ENCODE measurements at places on chromosomes 6 and 20. TPM values are rescaled to one million over a fixed set of nuclear protein-coding genes. Genes with fewer than 3 reads are reported as not detected.

Gene ARFGEF3
- total RNA-seq: 10.0 TPM

GRCh38 chr6:1363729-1364572, 25.4 kb upstream of the FOXF2 start:
- peak; percentile 21 for DNase-seq

DNA sequence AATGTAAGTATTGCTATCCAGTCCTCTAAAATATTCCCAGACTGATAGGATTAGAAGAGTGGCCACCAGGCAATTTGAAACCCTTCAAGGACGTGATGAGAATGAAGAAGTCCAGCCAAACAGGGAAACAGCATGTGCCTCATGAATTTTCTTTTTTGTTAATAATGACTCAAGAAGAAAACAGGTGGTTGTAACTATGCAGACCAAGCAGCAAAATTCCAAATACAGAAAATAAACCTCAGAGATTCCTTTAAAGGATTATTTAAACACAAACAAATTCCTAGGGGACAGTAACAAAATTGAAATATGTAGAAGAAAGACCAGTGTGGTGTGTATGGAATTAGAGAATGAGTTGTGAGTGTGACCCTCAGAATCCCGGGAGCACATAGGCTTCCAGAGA, 239.2 kb downstream of the KCNQ5 start:
- no peak for DNase-seq

GRCh38 chr20:24612799-24613775, 143.7 kb downstream of the SYNDIG1 start:
- no peak for DNase-seq

- DNase-seq: no peak
Observed at GRCh38 chr6:16903470-16903869, 142.2 kb upstream of the ATXN1 start.

- DNase-seq: no peak
Observed at GRCh38 chr6:79635232-79635543, 4.1 kb downstream of the SH3BGRL2 start.

Gene TBX18
- not detected for total RNA-seq

DNA sequence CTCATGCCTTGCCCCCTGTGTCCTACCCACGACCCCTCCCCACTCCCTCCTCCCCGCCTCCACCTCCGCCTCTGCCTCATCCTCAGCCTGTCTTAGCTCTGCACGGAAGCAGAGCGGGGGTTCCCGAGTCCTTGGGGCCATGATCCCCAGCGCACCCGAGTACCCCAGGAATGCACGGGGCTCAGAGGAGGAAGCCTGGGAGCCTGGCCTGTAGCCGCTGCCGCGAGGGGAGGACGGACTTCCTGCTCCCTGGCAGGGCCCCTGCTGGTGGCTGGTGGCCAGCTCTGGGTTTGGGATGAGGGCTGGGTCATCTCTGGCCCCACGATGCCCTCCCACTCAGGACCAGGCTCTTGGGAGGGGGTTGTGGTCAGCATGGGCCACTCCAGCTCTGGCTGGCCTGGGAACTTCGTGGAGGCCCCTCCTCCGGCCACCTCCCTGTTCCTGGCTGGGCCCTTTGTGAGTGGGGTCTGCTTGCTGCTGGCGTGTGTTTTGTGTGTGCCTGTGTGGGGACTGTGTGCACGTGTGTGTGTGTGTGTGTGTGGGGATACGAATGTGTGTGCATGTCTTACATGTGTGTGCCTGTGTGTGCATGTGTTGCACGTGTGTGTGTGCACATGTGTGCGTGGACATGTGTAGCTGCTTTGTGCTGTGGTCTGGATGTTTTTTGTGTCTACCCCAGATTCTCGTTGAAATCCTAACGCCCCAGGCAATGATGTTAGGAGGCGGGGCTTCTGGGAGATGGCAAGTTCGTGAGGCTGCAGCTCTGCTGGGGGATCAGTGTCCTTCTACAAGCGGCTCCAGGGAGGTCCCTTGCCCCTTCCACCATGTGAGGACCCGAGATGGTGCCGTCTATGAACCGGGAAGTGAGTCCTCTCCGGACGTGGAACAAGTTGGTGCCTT, 1.3 kb upstream of the RBBP8NL start:
- peak; percentile 42 for DNase-seq

Gene TAGAP
- total RNA-seq: 0.08 TPM

DNA sequence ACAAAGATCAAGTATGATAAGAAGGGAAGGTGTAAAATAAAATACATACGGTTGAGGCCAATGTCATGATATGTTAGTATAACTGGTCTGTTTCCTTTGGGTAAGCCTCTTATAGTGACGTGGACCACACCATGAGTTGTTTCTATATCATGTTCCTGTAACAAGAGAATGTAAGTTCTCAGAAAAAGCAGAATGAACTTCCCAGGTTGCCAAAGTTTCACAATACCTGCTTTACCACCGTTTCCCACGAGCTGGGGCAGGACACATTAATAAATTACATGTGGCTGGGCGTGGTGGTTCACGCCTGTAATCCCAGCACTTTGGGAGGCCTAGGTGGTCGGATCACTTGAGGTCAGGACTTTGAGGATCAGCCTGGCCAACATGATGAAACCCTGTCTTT, 42.6 kb upstream of the SLA2 start:
- DNase-seq: no peak

GRCh38 chr6:125797886-125798444, 7.2 kb downstream of the NCOA7 start:
- DNase-seq: peak; percentile 52

Gene VNN1
- total RNA-seq: 3.6 TPM

Gene FHL5
- total RNA-seq: not detected

DNA sequence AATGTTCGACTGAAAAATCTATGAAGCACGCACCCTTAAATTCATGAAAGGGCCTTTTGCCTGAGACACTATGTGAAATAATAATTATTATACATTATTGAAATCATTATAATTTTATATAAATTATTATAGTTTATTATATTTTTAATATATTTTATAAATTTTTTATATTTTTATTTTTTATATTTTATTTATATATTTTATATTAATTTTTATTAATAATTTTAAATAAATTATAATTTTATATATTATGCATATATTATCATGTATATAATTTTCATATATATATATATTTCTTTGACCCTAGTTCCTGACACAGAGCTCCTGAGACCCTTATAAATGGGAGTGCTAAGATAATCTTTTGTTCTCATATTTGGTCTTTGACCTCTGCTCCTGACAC, 13.5 kb downstream of the NCR2 start:
- DNase-seq: no peak

DNA sequence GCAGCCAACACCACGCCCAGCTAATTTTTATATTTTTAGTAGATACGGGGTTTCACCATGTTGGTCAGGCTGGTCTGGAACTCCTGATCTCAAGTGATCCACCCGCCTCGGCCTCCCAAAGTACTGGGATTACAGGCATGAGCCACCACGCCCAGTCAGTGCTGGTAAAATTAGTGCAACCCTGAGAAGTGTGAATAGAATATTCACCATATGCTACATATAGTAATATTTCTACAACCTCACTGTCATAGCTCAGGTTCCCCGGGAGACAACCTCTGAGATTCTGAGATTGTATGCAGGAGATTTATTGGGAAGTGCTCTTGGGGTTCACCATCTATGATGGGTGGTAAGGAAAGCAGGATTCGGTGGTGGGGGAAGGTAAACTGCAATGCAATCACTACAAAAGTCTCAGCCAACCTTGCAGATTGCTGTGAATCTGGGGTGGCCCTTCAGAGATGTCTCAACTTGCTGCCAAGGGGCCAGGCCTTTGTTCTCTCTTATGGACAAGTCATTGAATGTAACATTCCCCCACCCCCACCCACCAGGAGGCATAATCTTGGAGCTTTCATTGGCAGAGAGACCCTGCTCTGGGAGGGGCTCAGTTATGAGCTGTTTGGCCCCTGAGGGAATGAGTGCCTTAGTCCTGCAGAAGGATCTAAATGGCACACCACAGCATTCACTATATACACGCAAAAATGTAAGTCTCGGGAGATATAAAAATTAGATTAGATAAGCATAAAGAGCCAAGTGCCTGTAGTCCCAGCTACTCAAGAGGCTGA, 34.0 kb upstream of the SEC63 start:
- DNase-seq: no peak

Gene CCM2L
- not detected for total RNA-seq

Gene CST3
- 417 TPM for total RNA-seq

Gene ECHDC1
- 24.4 TPM for total RNA-seq

GRCh38 chr6:116036885-116037284, 23.8 kb downstream of the FRK start:
- no peak for DNase-seq

Gene HRH3
- total RNA-seq: not detected

DNA sequence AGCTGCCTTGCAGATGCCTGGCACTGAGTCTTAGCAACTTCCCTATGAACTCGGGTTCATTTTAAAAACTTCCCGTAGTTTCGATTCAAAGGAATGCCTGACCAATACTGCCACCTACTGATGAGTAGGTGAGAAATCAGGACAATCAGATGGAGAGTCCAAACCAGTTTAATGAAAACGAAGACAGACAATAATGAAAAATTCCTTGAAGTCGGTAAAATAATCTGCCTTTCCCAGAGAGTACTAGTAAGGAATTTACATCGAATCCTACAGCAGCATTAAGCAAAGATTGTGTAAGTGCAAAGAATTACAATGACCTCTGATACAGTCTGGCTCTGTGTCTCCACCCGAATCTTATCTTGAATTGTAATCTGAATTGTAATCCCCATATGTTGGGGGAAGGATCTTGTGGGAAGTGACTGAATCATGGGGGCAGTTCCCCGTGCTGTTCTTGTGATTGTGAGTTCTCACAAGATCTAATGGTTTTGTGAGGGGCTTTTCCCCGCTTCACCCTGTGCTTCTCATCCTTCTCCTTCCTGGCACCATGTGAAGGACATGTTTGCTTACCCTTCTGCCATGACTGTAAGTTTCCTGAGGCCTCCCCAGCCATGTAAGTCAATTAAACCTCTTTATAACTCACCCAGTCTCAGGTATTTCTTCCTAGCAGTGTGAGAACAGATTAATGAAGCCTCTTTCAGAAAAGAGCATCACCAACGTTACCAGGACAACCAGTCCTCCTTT, 134.4 kb downstream of the ARHGAP18 start:
- peak; percentile 54 for DNase-seq

Gene GRIK2
- not detected for total RNA-seq
